ENCODE measurements at places on chromosomes 2 and 18. TPM values are rescaled to one million over a fixed set of nuclear protein-coding genes. Genes with fewer than 3 reads are reported as not detected.

- no peak overlapping the region for H3K4me3 ChIP-seq
- no peak overlapping the region for H3K27ac ChIP-seq
- peaks cover 14% of the 10 kb centered on the region for H3K27me3 ChIP-seq
- no peak for DNase-seq
Observed at GRCh38 chr2:10012963-10013461, 30.3 kb upstream of the KLF11 start.

GRCh38 chr2:100718065-100718629, 101.8 kb upstream of the NPAS2 start:
- H3K36me3 ChIP-seq: no peaks in the 10 kb centered on the region
- no peaks in the 10 kb centered on the region for H3K27me3 ChIP-seq
- no peak overlapping the region for H3K4me3 ChIP-seq
- DNase-seq: no peak
- no peak overlapping the region for H3K27ac ChIP-seq
- no peaks in the 10 kb centered on the region for H3K4me1 ChIP-seq

GRCh38 chr2:151766437-151767153, 32.3 kb upstream of the NEB start:
- no peaks in the 10 kb centered on the region for H3K36me3 ChIP-seq
- H3K4me3 ChIP-seq: no peak overlapping the region
- no peak overlapping the region for H3K27ac ChIP-seq
- no peaks in the 10 kb centered on the region for H3K4me1 ChIP-seq
- H3K27me3 ChIP-seq: no peaks in the 10 kb centered on the region

GRCh38 chr2:241003369-241003768, 5.0 kb downstream of the SNED1 start:
- H3K4me1 ChIP-seq: peaks cover 7% of the 10 kb centered on the region
- no peaks in the 10 kb centered on the region for H3K36me3 ChIP-seq
- DNase-seq: no peak
- H3K4me3 ChIP-seq: no peak overlapping the region
- no peak overlapping the region for H3K27ac ChIP-seq
- H3K27me3 ChIP-seq: peaks cover 41% of the 10 kb centered on the region

DNA sequence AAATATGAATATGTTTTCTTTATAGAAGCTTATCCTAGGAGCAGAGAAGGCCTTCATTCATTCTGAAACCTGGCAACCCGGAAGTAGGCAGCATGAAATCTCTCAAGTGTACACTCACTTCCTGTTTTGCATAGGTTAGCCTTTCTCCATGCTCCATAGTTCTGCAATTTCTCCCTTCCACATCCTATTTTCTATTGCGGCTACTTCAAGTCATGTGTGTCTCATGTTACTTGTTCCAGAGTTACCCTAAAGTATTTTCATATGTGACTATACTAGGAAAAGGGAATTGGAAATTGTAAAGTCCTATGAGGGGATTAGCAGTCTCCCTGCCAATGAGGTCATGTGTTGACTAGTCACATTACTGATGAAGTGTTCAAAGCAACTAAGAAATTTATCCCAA, 320.6 kb downstream of the NCKAP5 start:
- no peaks in the 10 kb centered on the region for H3K36me3 ChIP-seq
- no peak for DNase-seq

DNA sequence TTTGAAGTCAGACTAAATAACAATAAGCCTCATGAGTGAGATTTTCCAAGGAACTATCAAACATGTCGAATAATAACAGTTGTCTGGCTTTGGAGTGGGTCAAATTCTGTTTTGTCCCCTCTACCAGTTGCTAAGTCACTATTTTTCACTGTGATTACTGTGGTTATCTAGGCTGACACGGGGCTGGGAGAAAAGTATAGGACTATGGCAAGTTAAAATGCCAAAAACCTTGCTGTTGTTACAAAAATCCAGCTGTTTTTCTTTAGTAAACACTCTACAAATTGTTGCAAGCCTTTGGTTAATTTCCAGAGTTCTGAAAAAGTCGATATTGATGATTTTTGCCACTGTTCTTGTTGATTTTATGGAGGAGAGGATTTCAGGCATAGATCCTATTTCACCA, 1.5 kb downstream of the CFAP210 start:
- H3K27me3 ChIP-seq: no peaks in the 10 kb centered on the region
- DNase-seq: no peak
- H3K27ac ChIP-seq: no peak overlapping the region
- no peak overlapping the region for H3K4me3 ChIP-seq

DNA sequence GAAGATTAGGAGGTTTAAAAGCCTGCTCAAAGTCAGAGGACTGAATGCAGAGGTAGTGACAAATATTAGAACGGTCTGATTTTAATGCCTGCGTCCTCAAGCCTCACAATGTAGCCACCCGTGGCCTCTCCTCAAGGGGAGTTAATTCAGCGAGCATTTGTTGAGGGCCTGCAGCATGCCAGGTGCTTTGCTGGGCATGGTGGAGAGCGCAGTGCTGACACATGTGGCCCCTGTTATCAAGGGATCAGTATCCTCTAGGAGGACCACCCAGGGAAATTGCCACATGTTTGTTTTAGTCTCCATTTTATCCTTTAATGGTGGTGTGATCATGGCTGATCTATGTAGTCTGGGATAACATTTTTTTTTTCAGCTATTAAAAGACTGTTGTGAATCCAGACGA, 19.2 kb downstream of the PMAIP1 start:
- no peak for DNase-seq
- no peaks in the 10 kb centered on the region for H3K36me3 ChIP-seq
- no peak overlapping the region for H3K4me3 ChIP-seq
- H3K4me1 ChIP-seq: peaks cover 32% of the 10 kb centered on the region
- no peak overlapping the region for H3K27ac ChIP-seq

GRCh38 chr2:130160131-130160530, 15.2 kb upstream of the CCDC74B start:
- no peak overlapping the region for H3K4me3 ChIP-seq
- peaks cover 62% of the 10 kb centered on the region for H3K36me3 ChIP-seq
- DNase-seq: no peak
- no peaks in the 10 kb centered on the region for H3K4me1 ChIP-seq
- H3K27ac ChIP-seq: no peak overlapping the region

DNA sequence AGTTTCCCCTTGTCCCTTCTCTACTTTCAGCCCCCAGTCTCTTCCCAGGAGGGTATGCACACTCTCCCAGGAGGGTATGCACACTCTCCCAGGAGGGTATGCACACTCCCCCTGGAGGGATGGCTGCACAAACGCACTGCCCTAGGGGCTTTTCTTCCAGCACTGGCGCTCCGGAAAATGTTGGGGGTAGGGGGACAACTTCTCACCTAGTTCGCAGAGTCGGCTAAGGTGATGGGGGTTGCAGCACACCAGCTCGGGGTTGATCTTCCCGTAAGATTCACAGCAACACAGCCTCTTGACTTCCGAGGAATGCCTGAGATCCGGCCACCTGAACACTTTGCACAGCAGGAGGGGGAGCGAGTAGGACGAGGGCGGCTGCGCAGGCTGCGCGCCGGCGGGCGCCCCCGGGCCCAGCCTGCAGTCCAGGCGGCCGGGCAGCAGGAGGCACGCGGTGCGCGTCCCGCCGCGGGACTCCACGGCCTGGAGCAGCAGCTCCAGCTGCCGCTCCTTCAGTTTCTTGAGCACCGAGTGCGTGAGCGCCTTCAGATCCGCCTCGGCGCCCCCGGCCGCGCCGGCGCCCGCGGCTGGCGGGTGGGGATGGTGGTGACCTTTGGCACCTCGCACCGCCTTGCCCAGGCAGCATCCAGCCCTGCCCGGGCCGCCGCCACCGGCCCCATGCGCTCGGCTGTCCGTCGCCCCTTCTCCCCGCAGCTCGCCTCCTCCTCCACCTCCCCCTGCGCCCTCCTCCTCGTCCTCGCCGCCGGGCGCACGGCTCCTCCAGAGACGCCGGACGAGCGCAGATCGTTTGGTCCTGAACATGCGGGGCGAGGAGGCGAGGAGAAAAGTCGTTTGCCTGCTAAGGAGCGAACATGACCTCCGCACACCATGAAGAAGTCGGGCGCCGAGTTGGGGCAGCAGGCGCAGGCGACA, 894 bp downstream of the SMAD7 start:
- peaks cover 96% of the 10 kb centered on the region for H3K27me3 ChIP-seq
- no peaks in the 10 kb centered on the region for H3K36me3 ChIP-seq
- peak overlapping the region; percentile 49 for H3K4me3 ChIP-seq
- no peak for DNase-seq
- H3K4me1 ChIP-seq: peaks cover 54% of the 10 kb centered on the region
- no peak overlapping the region for H3K27ac ChIP-seq

DNA sequence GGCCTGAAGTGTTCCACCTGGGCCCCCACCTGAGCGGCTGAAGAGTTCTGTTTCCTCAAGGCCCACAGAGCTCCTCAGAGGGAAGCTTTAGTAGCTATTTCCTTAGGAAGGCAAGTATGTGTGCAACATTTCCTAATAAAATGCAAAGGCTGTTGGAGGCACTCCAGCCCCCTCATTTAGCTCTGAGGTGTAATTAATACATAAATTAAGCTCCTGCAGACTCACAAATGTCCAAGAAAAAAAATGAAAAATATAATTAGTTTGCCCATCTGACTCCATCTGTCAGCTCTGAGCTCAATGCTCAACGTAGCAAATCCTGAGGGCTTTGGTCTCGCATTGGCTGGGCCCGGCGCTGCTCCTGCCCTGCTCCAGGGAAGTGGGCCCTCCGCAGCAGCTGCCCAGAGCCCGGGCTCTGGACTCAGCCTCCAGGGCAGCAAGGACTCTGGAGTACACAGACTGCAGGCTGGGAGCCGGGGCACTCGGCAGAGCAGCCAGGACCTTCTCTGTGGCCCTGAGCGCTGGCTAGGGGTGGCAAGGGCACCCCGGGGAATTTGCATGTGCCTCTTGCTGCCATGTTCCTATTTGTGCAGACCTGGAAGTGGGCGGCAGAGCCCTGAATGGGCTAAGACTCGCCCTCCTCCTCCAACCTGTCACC, 23.4 kb upstream of the C1QL2 start:
- no peak for DNase-seq
- no peaks in the 10 kb centered on the region for H3K27me3 ChIP-seq
- no peaks in the 10 kb centered on the region for H3K36me3 ChIP-seq
- no peak overlapping the region for H3K4me3 ChIP-seq

- no peaks in the 10 kb centered on the region for H3K4me1 ChIP-seq
- no peak for DNase-seq
- no peak overlapping the region for H3K27ac ChIP-seq
- H3K4me3 ChIP-seq: no peak overlapping the region
- H3K27me3 ChIP-seq: no peaks in the 10 kb centered on the region
- H3K36me3 ChIP-seq: no peaks in the 10 kb centered on the region
Observed at GRCh38 chr2:8090748-8091700, 590.8 kb upstream of the ID2 start.

GRCh38 chr2:126344493-126344892, 311.5 kb upstream of the GYPC start:
- H3K4me3 ChIP-seq: no peak overlapping the region
- H3K4me1 ChIP-seq: no peaks in the 10 kb centered on the region
- no peak for DNase-seq
- no peaks in the 10 kb centered on the region for H3K27me3 ChIP-seq
- H3K36me3 ChIP-seq: no peaks in the 10 kb centered on the region
- H3K27ac ChIP-seq: no peak overlapping the region

DNA sequence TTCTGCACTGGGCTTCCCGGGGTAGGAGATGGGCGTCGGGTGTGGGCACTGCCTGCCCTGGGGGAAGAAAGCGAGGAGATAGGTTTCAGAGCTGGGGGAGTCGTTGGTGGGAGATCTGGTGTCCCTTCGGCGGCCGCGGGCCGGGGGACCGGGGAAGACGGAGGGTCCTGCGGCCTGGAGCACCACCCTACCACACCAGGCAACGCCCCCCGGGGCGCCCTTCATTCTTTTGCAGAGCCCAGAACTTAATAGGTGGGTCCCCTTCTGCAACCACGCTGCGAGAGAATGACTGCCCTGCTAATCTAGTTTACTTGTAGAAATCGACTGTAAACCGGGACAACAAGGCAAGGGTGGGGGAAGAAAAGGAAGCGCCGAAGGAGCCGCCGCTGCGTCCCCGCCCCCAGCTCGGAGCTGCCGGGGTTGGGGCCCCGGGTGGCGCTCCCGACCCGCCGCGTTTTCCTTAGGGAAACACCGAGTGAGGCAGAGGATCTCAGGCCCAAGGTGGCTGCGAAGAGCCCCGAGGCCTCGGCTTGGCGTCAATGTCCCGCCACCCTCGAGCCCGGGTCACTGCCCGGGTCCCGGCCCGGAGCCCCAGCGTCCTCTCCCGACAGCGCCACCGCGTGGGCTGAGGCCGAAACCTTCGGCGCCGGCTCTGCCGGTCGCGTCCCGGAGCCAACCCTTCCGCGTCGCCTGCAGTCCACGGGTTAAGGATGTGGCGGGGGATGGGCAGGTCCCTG, 5.4 kb upstream of the SATB2 start:
- no peak overlapping the region for H3K27ac ChIP-seq
- H3K4me3 ChIP-seq: no peak overlapping the region
- no peak for DNase-seq
- H3K36me3 ChIP-seq: no peaks in the 10 kb centered on the region
- peaks cover 5% of the 10 kb centered on the region for H3K4me1 ChIP-seq
- peaks cover 82% of the 10 kb centered on the region for H3K27me3 ChIP-seq

DNA sequence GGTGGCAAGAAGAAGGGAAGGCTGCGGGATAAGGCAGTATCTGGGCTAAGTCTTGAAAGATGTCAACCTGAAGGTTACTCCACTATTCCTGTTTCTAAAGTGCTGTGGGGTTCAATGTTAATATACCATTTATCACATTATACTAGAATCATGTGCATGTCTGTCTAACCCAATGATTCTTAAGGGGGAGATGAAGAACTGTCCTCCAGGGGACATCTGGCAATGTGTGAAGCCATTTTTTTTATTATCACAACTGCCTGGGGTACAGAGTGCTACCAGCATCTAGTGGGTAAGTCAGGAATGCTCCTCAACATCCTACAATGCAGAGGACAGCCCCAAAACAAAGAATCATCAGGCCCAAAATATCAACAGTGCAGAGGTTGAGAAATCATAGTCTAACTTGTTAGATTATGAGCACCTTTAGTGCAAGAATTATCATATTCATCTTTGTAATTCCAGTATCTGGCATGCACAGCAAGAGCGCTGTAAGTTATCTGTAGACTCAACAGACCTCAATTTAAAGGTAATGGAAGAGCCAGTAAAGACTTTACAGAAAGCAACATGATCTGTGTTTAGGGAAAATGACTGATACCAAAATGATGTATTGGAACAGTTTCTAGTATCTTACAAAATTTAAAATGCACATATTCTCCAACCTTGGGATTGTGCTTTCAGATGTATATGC, 26.3 kb downstream of the SP3 start:
- no peaks in the 10 kb centered on the region for H3K4me1 ChIP-seq
- H3K27me3 ChIP-seq: no peaks in the 10 kb centered on the region
- no peak for DNase-seq
- H3K4me3 ChIP-seq: no peak overlapping the region
- no peak overlapping the region for H3K27ac ChIP-seq
- H3K36me3 ChIP-seq: no peaks in the 10 kb centered on the region

RUFY4 gene
- 2.6 TPM for total RNA-seq

Data from thymus (tissue), 14 donors.